Right kidney (tissue), 9 donors: ENCODE measurements at places on chromosomes 1 and 21.

GRCh38 chr1:73736125-73736524, 461.9 kb downstream of the LRRIQ3 start:
- no peak for DNase-seq

GRCh38 chr1:79646880-79647279, 640.4 kb upstream of the ADGRL4 start:
- DNase-seq: no peak

- DNase-seq: no peak
Measured at GRCh38 chr21:40270047-40270446, 402.8 kb downstream of the PCP4 start.

DNA sequence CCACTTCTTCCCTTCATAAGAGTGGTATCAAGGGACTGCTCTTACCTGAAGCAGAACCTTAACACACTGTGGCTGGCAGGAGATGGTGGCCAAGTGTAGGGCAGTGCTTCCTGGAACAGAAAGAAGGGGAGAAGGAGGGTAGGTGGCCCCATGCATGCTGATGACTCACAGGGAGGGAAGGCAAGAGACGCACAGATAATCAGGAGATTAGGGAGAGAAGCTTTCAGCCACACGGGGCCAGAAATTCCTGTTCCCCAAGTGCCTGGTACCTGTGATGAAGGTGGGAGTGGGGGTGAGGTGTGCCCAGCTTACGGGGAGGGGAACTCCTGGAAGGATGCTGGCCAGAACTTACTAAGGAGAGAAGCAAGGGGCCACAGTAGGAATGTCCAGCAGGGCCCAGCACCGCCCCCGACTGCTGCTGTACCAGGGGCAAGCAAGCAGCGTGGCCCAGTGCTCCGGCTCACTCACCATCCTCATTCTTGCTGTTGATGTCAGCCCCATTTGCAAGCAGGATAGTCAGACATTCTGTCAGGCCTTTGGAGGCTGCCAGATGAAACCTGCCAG, 7.7 kb downstream of the ANKRD35 start:
- DNase-seq: no peak

DNA sequence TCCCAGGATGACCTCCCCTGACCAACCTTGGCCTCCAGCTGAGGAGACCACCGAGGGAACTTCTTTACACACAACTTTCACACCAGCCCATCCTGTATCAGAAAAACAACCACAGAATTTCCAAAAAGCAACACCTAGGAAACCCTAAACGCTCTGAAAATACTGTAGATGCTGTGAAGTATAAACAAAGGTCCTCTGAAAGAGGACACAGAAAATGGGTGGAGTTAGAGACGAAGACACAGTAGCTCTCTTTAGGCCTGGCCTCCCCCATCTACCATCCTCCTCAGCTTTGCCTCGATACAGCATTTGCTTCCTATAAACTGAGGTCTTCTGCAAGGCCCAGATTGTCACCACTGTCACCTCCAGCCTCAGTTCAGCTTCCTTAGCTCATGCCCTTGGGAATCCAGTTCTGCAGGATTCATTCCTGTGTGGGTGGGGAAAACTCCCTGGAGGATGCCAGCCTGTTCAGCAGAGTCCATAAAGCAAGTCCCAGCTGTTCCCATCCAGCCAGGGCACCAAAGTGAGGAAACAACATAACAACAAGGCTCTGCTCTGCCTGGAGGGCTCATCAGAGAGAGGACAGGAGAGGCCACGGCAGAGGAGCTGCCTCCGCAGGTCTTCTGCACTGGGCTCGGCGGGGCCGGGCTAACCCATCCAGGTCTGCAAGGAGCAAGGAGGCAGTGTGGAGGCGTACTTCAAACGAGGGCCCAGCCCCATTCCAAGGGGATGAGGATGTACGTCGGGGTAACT, 15.0 kb downstream of the PIK3C2B start:
- DNase-seq: no peak

DNA sequence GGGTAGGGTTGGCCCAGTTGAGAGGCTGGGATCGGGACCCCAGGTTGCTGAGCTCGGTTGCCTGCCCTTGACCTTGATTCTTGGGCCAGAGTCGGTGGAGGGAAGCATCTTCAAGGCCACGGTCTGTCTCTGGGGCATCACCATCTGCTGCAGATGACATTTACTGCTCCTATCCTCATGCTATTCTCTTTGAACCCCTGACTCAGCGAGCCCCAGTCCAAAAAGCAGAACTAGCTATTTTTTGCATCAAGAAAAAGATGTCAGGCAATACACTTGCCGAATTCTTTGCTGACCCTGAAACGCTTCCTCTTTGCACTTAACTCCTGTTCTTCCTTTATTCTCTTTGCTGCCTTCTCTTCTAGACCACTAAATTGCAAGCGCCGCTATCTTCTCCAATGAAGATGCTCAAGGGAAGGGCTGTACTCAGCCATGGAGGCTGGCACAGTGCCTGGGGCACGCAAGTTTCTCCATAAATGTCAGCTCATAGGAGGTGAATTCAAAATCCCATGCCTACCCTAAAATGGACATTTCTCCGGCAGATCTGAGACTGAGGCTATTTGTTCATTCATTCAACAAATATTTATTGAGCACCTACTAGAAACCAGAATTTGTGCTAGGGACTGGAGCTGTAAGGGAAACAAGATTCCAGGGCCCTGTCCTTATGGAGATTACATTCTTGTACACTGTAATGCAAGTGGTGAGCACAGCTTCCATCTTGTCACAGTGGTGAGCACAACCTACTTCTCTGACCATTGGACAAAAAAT, 20.5 kb upstream of the CAPZB start:
- DNase-seq: no peak

DNA sequence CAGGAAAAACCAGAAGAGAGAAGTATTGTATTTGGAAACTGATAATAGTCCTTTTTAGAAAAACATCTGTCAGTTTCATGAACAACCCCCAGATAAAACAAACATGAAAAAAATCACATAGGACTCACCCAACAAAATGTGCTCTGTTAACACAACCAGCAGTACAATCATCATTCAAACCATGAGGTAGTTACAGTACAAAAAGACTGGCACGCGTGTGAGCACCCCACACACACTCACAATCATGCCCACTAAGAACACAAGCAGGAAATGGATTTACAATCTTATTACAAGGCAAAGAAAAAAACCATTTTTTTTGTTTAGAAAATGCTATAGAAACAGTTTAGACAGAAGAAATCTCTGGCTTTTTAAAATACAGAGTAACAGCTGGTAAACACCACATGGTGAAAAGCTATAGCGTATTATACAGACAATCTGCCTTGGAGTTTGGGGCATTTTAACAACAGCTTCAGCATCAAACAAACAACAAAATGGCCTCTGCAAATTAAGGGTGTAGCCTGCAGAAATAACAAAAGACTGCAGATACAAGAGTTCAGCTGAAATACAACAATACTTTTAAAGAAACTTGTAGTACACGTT, 180.0 kb downstream of the CDC7 start:
- no peak for DNase-seq

- no peak for DNase-seq
Measured at GRCh38 chr1:55234016-55234415, 18.9 kb upstream of the USP24 start.
